Hippocampal formation (tissue), 2 donors: ENCODE measurements at places on chromosomes 11 and 22.

- DNase-seq, result no peak
These were observed 31.4 kb downstream of the TECTA start for GRCh38 chr11:121132211-121132976.

DNA sequence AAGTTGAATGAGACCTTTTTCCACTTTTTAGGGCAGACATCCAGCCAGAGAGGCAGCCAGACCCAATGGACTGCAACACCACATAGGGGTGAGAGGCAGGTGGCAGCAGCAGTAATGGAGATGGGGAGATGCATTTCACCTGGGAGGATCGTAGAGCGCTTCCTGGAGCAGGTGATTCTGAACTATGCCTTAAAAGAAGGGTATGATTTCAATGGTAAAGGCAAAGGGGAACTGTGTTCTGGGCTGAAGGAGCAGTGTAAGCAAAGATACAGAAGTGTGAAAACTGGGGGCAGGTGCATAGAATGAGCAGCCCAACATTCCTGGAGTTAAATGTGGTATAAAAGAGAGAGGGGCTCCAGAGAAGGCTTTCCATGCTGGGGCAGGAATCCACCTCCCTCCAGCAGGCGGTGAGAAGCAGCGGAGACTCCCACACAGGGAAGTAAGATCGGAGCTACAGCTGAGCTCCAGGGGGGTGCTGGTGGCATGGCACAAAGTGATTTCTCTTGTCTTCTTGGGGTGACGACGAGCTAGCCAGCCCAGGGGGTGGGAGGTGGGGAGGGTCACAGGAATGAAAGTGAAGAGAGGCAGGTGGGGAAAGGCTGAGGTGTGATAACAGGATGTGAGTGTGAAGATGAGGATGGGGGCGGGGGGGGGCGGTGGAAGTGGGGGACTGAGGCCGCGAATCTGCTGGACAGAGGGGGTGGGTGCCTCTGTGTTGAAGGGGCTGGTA, 4.3 kb upstream of the SERHL2 start:
- DNase-seq, result no peak

DNA sequence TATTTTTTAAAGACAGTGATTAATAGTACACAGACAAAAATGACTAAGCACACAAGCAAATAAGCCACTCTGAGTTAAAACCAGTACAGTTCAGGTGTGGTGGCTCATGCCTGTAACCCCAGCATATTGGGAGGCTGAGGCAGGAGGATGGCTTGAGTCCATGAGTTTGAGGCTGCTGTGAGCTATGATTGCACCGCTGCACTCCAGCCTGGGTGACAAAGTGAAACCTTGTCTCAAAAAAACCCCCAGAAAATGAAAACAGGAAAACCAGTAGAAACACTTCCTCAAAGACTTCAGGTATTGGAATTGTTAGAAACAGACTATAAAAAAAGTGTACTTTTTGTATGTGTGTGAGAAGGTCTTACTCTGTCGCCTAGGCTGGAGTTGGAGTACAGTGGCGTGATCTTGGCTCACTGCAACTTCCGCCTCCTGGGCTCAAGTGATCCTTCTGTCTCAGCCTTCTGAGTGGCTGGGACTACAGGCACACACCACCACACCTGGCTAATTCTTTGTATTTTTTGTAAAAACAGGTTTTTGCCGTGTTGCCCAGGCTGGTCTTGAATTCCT, 33.0 kb downstream of the PPP6R2 start:
- DNase-seq, result no peak

DNA sequence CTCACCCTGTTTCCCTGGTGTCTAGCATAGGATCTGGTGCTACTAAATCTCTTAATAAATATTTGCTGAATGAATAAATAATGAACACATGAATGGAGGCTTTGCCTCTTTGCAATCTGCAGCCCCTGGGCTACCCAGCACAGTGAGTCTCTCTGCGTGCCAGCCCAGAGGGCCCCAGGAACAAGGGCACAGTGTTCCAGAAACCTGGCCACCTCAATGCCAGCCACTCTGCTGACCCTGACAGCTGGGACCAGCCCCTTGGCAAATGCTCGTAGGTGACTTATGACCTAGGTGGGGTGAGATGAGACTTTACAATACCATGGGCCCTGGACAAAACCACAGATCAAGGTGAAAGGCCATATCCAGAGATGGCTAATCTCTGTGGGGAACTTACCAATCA, 31.6 kb downstream of the UQCR10 start:
- DNase-seq, result no peak

- DNase-seq, result no peak
These were observed 125.2 kb downstream of the MICAL2 start for GRCh38 chr11:12235553-12235946.

DNA sequence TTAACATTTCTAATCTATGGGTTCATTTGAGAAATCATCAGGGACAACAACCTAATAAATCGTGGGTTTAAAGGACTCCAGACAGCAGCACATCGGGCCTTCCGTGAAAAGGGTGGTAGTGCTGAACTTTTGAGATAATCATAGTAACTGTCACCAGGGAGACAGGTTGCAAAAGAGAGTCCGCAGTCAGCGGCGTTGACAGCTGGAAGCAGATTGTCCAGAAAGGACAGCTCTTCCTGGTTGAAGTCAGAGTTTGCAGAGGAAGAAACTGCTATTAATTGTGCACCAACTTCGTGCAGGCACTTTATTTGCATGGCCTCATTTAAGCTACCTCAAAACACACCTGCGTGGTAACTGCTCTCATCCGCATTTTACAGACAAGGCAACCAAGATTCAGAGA, 20.5 kb upstream of the ISX start:
- DNase-seq, result no peak

GRCh38 chr11:8336356-8337129, 72.9 kb upstream of the LMO1 start:
- no peak for DNase-seq

- no peak for DNase-seq
These were observed 2.9 kb downstream of the LGALS12 start for GRCh38 chr11:63508745-63509144.

- no peak for DNase-seq
These were observed 205.4 kb downstream of the FAM76B start for GRCh38 chr11:95584180-95584579.

- DNase-seq, result no peak
These were observed 13.9 kb downstream of the IFITM10 start for GRCh38 chr11:1736447-1736992.

DNA sequence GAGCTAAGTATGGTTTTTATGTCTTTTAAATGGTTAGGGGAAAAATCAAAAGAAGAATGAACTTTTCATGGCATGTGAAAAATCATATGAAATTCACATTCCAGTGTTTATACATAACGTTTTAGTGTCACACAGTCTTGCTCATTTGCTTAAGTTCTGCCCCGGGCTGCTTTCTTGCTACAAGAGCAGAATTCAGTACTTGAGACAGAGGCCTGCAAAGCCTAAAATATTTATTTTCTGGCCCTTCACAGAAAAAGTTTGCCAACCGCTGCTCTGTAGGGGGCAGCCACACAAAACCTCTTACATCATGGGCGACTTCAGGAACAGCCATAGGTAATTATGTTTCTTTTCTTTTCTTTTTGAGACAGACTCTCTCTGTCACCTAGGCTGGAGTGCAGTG, 1.0 kb upstream of the ATG2A start:
- DNase-seq, result peak; percentile 18

DNA sequence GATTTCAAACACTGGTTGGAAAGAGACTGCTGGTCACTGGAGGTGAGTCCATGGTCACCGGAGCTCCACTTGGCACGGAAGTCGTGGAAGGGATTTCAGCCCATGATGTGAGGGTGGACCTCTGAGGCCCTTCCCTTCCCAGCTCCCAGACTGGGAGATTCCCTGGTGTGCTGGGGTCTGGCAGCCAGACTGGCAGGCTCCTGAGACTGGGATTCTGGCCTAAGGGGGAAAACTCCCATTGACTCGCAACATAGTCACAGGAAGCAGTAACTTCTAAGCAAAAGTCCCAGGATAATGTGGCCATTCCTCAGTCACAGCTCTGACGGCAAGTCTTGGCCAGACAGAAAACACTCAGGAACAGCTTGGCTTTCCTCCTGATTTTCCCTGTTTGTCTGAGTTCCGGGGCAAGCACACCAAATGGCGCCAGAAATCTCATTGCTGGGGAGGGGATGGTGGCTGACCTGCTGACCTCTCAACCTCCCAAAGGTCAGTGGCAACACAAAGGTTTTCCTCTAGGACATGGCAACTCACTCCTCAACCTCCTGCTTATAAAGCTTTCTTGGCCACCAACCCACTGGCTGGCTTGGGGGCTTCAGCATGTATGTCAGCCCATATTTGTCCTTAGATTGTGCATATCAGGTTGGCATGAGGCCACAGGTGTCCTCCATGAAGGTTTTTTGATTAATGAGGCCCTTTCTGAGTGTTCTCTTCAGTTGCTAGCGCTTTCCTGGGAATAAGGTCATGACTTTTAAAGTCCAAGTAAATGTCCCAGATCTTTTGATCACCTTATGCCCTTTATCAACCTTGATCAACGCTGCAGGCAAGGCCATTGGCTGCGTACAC, 99.5 kb downstream of the CCDC81 start:
- no peak for DNase-seq

GRCh38 chr11:70141486-70142220, 61.4 kb upstream of the FADD start:
- DNase-seq, result no peak

DNA sequence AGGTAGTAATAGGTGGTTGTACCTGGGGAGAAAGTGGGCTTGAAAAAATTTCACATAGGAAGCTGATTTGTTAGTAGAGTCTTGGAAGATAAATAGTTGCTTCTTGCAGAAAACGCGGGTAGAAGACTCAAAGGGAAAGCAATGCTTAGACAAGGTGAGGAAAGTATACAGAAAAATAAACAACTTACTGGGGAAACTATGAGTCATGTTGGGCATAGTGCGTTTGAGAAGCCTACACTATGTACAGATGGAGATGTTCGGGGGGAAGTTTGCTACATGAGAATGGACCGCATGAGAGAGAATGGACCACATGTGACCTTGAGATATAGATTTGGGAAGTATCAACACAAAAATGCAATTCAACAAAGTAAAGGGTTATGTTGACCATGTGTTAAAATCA, 86.7 kb upstream of the DDI1 start:
- DNase-seq, result no peak

- DNase-seq, result no peak
These were observed 24.1 kb upstream of the CLNS1A start for GRCh38 chr11:77661670-77662069.

DNA sequence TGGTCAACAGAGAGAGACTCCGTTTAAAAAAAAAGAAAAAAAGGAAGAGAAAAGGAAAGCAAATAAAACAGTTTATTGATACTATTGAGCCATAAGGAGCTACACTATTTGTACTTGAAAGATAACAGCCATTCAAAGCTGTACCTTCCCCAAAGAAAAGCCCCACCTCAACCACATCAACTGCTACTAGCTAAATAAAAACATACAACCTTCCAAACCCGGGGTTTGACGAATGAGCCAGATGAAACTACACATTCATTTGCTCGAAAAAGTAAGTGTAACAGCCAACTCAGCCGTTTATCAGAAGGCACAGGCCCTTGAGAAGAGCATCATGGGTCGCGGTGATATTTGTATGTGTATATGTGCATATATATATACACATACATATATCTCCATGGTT, 78.4 kb downstream of the SIK3 start:
- no peak for DNase-seq

DNA sequence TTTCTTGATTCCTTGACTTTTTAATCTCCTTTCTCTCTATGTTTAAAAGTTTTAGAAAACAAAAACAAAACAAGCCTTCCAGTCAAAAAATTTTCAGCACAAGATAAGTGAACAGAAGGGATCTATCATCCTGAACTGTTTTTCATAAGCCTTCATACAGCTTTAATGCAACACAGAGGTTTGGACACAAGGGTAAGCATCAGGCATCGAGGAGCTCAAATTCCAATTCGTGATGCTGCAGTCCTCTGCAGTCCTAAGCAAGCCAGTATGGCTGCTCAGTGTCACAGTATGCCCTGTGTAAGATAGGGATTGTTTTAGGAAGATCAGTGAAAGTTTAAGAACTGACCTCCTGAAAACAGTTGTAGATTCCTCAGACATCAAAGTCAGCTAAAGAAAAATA, 740.9 kb downstream of the NTM start:
- no peak for DNase-seq

DNA sequence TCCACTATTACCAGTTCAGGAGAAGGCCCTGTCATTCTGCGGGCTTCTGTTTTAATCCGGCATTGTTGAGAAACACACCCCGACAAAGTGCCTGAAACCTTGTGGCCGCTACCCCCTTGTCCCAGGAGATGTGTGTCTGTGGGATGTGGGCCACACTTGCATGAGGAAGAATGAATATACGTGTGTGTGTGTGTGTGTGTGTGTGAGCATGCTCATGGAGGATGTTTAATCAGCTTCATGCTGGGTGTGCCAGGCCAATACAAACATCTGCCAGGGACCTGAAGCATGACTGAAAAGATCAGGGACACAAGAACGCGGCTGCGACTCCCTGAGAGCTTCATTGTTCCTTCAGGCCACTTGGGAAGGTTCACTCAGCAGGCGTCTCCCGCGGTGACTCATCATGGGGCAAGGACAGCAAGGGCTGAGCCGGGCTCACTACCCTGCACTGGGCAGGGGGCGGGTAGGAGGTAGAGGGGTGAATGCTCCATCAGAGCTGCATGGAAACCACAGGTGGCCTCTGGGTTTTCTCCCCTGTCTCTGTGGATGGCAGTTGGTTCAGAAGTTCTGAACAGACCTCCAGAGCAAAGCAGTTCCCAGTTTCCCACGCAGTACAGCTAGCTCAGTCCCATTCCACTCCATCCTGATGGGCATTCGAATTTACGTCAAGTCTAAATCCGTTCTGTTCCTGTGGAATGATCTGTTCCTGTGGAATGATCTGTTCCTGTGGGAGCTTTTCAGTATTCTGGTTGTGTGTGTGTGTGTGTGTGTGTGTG, 7.0 kb upstream of the MALAT1 start:
- DNase-seq, result no peak

DNA sequence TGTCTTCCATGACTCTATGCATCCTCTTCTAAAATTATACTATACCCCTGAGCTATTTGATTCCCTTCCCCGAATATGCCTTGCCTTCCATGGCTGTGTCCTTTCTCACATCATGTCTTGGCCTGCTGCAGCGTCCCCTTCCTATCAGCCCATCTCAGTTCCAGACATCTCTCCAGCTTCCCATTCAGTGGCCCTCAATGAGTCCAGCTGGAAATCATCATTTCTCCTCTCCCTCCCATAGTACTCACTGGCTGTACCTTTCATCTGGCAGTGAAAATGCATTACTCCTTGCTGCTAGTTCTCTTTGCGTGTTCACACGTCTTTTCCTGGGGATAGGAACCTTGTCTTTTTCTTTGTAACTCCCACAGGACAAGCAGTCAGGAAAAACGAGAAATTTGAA, 486.8 kb downstream of the NTM start:
- no peak for DNase-seq

- no peak for DNase-seq
These were observed 35.4 kb upstream of the ANO5 start for GRCh38 chr11:22157531-22157930.

- DNase-seq, result no peak
These were observed 10.2 kb upstream of the CLNS1A start for GRCh38 chr11:77647654-77648305.

DNA sequence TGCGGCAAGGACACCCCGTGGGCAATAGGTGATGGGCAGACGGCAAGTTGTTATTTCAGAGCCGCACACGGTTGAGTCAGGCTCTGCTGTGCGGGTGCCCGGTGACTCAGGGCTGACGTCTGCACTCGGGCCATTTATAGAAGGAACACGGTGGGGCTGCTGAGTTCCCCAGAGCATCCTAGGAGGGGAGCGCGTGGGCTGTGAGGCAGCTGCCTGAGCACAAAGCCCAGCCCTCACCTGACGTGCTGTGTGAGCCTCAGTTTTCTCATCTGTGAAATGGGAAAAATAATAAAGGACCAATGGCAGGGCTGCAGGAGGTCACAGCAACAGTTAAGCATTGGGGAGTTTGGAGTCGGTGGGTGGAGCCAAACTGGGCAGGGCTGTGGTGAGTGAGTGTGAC, 11.3 kb upstream of the RHOD start:
- DNase-seq, result no peak
